ENCODE measurements at places on chromosomes 3 and 15.
A peak's percentile ranks its signal among the peaks of the same experiment; 100 is the strongest.

- no peak for DNase-seq
These were observed 21.8 kb downstream of the ATP2C1 start for GRCh38 chr3:130915567-130916292.

- DNase-seq = no peak
These were observed 12.9 kb upstream of the ALPK3 start for GRCh38 chr15:84804005-84804900.

DNA sequence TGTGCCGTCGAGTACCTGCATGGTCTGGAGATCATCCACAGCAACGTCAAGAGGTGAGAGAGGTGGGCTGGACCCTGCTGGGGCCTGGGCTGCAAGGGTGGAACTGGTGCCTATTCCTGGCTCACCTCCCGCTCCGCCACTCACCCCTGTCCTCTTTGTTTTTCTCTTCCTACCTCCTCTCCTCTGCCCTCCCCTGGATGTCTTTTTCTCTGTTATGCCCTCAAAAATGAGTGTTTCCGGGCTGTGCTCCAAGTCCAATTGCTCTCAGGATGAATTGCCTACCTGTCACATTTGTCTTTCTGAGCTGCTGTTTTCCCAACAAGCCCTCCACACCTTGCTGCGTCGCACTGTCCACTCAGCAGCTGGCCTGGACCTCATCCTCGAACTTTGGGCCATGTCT lies 28.5 kb upstream of the TATDN2 start:
- no peak for DNase-seq

DNA sequence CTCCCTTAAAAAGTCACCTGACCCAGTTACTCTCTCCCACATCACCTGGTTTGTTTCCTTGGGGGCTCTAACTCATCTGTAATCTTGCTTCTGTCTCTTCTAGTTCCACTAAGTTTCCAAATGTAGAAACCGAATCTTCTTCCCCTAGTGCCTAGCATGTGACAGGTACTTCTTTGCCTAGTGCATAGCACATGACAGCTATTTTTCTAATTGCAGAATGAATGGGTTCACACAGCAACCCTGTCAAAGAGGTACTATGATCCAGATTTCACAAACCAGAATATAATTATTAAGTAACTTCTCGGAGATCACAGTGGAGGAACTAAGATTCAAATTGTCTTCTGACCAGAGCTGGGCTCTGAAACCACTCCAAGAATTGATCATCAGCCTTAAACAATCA lies 7.4 kb downstream of the DPH3 start:
- no peak for DNase-seq

GRCh38 chr15:52217186-52217585 lies 26.0 kb upstream of the GNB5 start:
- no peak for DNase-seq

- no peak for DNase-seq
These were observed 126.3 kb downstream of the KCNH8 start for GRCh38 chr3:19274576-19274975.

- no peak for DNase-seq
These were observed 32.6 kb upstream of the SENP5 start for GRCh38 chr3:196835086-196835485.

DNA sequence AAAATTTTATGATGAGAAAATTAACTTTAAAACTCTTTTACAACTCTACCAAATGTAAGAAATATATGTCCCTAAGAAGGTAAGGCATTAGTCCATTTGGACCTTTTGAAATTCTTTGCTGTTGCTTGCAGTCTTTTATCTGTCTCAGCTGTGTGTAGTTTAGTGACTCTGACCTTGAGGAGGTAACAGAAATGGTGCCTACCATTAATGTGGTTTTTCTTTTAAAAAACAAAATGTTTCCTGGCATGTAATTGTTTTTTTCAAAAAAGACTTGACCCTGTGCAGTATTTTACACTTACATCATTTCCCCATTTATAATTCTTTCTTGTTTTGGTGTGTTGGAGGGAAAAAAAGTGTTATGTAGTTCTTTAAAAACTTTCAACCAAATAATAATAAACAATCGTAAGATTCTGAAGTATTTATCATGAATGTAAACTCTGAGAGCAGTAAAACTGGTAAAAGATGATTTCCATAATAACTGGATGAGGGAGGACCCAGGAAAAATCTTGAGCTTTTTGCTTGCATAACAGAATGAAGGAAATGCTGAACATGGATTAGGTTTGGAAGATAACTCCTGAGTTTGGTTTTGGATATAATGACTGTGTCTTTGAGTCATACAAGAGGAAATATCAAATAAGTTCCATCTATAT lies 225.1 kb downstream of the CHST2 start:
- DNase-seq = no peak

DNA sequence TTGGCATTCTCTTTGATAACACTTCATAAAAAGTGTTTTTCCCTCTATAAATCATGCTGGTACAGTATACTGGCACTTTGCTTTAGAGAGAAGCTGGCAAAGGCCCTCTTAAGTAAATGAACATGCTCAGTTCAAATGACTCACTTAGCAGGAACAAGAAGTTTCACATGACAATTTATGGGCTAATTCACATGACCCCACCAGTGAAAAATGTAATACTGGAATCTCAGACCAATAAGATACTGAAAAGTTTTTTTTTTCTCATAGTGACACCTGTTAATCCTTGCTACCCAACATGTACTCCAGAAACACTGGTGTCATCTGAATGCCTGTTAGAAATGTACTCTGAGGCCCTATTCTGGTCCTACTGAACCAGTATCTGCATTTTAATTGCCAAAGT lies 13.9 kb downstream of the BTBD1 start:
- DNase-seq = no peak

GRCh38 chr3:185200639-185201038 lies 47.8 kb upstream of the C3orf70 start:
- DNase-seq = no peak

DNA sequence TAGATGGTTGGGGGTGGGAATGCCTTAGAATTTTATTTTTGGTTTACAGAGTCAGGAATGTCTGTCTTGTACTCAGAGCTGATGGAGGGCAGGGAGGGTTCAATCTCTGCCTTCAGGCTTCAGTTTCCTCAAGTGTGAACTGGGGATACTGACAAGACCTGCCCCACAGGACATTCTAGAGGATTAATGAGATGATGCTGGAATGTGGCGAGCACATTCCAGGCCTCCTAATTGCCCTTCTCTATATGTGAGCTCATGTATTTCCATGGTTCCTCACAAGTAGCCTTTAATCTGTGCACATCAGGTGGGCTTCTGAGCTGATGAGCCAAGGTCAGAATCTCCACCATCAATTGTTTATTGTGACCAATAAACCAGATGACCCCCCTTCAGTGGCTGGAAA lies 90.4 kb downstream of the CACNA2D3 start:
- DNase-seq = no peak

- no peak for DNase-seq
These were observed 322 bp upstream of the P3H2 start for GRCh38 chr3:190121061-190121377.

DNA sequence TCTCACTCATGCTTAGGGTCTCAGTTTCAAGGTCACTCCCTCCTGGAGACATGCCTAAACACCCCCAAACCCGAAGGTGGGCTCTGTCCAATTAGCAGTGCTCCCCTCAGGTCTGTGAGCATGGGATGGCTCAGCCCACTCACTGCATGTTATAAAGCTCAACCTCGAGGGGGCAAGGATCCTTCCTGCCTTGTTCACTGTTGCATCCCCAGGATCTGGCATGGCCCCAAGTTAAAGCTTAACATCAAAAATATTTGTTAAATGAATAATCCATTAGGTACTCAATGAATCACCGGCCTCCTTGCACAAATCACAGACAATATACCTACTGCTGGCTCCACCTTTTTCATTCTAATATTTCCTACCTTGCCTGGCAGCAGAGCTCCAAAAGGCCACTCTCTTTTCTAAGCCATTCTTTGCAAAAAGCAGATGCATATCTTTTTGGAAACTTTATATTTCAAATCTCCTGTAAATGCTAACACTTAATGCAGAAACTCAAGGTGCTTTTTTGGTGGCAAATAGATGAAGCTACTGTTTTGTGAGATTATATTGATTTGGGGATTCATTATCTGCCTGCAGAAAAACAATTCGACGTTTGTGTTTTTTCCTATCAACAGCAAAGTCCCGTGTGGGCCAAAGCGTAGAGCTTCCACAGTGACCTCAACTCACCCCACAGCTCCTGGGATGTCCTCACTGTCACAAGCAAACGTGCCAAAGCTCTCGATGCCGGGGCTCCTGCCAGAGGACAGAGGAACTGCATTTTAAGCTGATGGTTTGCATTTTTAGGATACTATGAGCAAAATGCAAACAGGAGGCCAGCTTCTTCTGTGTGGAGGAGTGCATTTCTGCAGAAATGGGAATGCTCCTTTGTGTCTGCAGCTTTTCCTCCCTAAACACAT lies 35.4 kb downstream of the PCOLCE2 start:
- no peak for DNase-seq

DNA sequence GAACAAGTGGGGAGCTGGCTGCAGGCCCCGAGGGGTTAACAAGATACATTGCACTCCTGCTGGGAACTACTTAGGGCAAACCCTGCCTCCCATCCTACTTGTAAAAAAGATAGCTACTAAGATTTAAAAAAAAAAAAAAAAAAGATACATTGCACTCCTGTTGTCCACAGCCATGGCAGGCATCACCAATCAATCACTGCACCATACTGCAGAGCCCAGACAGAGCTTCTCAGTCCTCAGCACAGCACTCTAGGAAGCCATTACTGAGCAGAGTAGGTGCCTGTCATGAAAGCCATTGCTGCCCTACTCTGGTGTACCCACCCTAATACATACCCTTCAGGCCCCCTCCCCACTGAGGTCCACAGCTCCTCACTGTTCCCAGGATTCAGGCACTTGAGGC lies 64.8 kb downstream of the RASGRF1 start:
- DNase-seq = no peak

DNA sequence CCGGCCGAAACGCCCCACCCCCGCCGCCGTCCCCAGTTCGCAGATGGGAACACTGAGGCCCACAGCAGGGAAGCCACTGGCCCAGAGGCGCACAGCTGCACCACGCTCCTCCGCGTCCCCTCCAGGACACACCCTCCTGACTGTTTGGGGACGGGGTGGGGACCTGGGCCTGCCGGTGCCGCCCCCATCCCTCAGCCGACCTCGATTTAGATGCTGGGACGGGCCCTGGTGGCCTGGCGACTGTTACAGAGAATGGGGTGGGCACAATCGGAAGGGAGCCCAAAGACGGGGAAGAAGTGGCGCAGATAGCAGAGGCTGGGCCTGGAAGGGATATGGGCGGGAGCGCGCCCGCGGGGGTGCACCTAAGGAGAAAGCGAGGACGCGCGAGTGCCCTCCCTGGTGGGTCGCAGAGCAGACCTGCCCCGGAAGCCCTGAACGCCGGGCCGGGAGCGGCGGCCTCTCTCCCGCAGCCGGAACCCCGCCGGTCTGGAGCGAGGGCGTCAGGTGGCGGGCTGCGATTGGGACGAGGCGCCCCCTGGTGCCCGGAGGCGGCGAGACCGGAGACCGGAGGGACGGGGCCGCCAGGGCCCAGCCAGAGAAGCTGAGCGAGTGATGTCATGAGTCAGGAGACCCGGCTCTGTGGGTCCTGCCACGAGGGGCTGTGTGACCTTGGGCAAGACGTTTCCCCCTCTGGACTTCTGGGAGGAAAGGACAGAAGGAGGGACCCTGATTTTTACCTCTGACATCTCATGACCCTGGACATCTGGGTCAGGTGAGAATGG lies 78.4 kb downstream of the IQSEC1 start:
- DNase-seq = peak; percentile 89

DNA sequence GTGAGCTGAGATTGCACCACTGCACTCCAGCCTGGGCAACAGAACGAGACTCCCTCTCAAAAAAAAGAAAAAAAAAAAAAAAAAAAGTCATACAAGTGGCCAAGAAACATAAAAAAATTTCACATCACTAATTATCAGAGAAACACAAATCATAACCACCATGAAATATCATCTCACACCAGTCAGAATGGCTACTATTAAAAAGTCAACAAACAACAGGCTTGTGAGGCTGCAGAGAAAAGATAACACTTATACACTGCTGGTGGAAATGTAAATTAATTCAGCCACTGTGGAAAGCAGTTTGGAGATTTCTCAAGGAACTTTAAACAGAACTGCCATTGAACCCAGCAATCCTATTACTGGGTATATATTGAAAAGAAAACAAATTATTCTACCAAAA lies 291.1 kb upstream of the MCTP2 start:
- DNase-seq = no peak

DNA sequence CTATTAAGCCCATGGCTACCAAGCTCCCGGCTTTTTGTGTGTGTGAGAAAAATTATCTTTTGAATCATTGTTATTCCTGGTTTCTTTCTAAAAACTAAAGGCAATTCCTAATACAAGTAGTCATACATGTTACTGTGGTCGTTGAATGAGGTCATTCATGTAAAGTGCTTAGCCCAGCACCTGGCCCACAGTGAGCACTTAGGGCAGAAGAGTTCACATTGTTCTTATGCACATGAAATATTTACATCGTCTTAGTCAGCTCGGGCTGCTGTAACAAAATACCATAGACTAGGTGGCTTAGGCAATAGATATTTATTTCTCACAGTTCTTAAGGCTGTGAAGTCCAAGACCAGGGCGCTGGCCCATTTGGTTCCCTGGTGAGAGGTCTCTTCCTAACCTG lies 216.1 kb downstream of the SHQ1 start:
- DNase-seq = no peak

- DNase-seq = no peak
These were observed 5.1 kb downstream of the HPS3 start for GRCh38 chr3:149134575-149134974.

DNA sequence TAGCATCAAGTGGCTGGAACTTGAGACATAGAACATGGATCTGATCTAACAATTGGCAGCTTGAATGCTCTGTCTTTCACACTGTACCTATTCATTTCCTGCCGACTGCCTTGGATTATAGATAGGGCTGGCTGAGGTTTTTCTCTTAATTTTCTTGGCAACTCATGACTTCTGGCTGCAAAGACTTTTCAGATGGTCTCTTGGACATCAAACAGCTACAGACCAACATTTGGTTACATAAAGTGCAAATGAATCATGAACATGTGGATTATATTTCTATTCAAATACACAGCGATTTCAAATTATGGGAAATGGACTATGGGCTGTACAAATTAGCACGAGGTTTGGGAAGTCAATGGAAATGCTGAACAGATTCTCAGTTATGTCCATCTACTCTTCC lies 26.2 kb upstream of the IL16 start:
- no peak for DNase-seq

GRCh38 chr3:172595664-172596393 lies 72.6 kb upstream of the TNFSF10 start:
- no peak for DNase-seq

DNA sequence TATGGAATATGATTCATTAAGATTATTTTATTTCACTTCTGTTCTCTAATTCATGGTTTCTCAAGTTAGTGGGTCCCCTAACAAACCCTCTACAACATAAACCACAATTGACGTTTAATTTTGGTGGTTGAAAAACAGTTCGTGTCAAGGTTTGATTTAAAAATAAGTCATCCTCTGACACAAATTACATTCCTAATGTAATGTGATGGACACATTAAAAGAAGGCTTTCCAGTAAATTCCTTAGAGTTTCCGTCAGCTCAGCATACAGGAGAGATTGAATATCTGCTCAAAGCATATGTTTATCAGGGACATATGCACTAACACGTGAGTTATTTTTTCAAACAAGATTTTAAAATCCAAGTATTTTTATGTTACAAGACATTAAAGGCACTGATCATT lies 626.5 kb upstream of the ADAMTS9 start:
- DNase-seq = no peak

- DNase-seq = no peak
These were observed 18.3 kb downstream of the MSL2 start for GRCh38 chr3:136177876-136178275.

- DNase-seq = no peak
These were observed 6.2 kb downstream of the MGA start for GRCh38 chr15:41666353-41666920.

- no peak for DNase-seq
These were observed 384.3 kb downstream of the ROBO1 start for GRCh38 chr3:79383402-79384012.

- DNase-seq = no peak
These were observed 117.7 kb upstream of the GOLGA6L6 start for GRCh38 chr15:20659265-20659664.
